ENCODE measurements at places on chromosomes 2 and 18.

GRCh38 chr2:56448403-56449001 is 264.7 kb downstream of the CCDC85A start:
- DNase-seq, result no peak

- no peak for DNase-seq
Observed at GRCh38 chr2:238848691-238848975, 748 bp downstream of the TWIST2 start.

- DNase-seq, result no peak
Observed at GRCh38 chr2:53317861-53318260, 449.7 kb upstream of the CHAC2 start.

- DNase-seq, result no peak
Observed at GRCh38 chr18:56721031-56721430, 69.9 kb downstream of the WDR7 start.

- DNase-seq, result no peak
Observed at GRCh38 chr2:18918280-18918679, 328.9 kb upstream of the NT5C1B start.

DNA sequence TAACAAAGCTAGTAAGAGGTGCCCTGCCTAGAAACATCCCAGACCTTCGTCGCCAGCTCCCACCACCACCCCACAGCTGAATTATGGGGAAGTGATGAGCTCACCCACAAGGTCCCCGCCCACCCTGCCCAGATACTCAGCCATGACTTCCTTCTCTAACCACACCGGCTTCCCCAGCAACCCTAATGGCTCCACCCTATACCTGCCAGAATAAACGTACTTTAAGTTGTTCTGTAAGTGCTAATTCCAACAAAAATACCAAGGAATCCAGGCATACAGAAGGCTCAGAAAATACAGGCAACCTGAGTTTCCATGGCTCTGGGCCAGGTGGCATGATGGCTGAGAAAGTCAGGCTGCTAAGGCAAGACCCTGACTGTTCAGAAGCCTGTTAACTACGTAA is 39.1 kb downstream of the TMEM163 start:
- DNase-seq, result peak; percentile 67

- DNase-seq, result peak; percentile 69
Observed at GRCh38 chr2:71348302-71348701, 16.7 kb downstream of the ZNF638 start.

DNA sequence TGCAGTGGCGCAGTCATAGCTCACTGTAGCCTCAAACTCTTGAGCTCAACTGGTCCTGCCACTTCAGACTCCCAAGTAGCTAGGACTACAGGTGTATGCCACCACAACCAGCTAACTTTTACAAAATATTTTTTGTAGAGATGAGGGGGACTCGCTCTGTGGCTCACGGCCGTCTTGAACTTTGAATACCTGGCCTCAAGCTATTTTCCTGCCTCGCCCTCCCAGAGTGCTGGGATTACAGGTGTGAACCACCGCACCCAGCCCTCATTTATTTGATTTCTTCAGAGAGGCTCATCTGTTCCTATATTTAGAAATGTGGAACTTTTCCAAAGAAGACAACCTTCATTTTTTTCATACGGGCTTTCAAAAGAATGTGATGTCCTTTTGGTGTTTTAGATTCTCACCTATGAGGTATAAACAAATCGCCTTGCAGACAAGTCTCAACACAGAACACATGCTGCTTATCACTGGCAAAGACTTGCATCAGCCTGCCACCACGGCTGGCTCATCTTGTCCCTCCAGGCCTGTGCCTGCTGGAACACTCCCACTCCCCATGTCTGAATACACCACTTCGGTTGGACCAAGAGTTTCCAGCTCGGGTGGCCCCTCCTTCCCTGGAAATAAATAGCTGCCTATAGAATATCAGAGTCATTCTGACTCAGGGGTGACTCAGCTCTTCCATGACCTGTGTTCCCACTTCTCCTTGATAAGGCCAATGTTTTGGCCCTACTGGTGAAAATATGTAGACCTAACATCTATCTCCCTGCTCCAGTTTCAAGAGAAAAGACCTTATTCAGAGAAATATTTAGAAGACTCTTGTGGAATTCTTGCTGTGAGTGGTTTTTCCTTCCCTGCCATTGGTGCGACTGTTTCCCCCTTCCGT is 202.6 kb downstream of the TGIF1 start:
- no peak for DNase-seq
